Aorta (tissue), 5 donors: ENCODE measurements at places on chromosomes 6 and 20. TPM values are rescaled to one million over a fixed set of nuclear protein-coding genes. Genes with fewer than 3 reads are reported as not detected.
A peak's percentile ranks its signal among the peaks of the same experiment; 100 is the strongest.

DNA sequence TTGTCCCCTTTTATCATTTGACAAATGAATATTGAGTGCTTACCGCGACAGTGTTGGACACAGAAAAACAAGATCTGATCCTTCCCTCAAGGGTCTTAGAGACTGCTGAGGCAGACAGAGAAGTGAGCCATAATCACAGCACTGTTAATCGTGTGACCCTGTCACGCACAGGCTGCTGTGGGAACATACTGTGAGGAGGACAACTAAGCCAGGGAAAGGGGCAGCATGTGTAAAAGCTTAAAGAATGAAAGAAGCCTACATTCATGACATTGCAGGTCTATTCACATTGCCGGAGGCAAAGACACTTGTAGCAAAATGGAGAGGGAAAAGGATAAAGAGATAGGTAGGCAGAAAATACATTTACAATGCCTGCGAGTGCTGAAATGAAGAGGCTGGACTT lies 32.7 kb downstream of the TRDN start:
- no peaks in the 10 kb centered on the region for H3K4me1 ChIP-seq
- H3K4me3 ChIP-seq, result no peak overlapping the region
- H3K36me3 ChIP-seq, result no peaks in the 10 kb centered on the region

DNA sequence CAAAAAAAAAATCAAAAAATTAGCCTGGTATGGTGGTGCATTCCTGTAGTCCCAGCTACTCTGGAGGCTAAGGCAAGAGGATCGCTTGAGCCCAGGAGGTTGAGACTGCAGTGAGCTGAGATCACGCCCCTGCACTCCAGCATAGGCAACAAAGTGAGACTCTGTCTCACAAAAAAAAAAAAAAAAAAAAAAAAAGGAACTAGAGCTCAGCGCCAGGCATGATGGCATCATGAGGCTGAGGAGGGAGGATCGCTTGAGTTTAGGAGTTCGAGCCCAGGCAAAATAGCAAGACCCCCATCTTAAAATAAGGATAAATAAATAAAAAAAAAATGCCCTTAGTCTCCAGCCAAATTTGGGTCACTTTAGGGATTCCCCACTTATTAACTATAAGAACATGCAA lies 40.4 kb upstream of the PIM1 start:
- no peak overlapping the region for H3K4me3 ChIP-seq
- no peaks in the 10 kb centered on the region for H3K4me1 ChIP-seq
- no peak overlapping the region for H3K27ac ChIP-seq

TRAPPC3L gene
- 0.55 TPM for total RNA-seq

DNA sequence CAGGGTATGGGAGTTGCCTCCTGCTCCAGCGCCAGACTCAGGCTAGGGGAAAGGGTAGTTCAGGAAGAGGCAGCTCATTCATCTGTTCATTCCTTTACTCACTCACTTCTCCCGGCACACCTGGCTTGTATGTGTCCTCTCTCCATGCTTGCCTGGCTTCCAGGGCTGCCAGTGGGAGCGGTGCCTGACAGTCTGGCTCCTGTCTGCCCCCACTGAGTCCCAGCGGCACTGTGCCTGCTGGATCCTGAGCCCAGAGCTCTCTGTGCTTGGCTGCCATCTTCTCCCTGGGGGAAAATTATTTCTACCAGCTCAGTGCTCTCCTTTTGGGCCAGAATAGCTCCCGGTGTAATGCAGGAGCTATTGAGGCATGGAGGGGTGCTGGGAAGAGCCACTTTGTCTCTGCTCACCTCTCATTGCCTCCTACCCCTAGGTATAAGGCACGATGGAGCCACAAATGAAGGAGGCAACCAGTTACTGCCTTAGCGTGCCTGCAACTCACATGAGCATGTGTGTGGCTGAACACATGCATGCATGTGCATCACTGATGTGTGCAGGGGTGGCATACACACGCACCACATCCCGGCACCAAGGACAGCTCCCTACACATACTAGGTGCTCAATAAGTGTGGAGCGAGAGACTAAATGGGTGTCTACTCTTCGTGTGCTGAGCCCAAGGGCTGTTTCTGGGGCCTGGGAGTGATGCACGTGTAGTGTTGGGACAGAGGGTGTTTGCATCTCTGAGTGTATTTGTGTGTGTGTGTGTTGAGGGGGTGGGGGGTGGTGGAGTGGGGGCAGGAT lies 46.6 kb downstream of the CDH22 start:
- H3K27me3 ChIP-seq, result no peaks in the 10 kb centered on the region
- H3K27ac ChIP-seq, result no peak overlapping the region
- no peaks in the 10 kb centered on the region for H3K36me3 ChIP-seq
- DNase-seq, result no peak
- H3K4me3 ChIP-seq, result no peak overlapping the region

DNA sequence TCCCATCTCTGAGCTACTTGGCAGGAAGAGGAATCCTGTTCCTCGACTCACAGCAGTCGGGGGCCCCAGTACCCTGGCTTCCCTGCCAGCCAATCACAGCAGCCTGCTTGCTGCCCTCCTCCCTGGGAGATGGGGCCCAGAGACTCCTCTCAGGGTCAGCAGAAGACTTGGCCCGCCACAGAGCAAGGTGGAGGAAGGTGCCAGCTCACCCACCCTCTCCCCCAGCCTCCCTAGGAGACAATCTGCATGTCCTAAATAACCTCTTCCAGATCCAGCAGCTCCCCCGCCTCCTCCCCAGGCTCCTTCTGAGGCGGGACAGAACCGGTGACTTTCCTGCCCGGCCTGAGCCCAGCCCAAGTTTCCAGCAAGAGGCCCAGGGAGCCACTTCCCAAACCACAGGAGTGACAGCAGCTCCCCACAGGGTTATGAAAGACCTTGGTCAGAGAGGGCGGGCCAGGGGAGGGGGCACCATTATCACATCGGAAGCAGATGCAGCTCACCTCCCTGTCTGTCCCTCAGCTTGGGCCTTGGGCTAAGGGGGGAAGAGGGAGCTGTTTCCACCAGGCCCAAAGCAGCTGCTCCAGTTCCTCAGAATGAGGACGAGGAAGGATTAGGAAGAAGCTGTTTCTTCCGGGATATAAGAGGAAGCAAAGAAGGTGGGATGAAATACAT lies 2.3 kb downstream of the CCND3 start:
- H3K27me3 ChIP-seq, result no peaks in the 10 kb centered on the region
- H3K27ac ChIP-seq, result no peak overlapping the region
- DNase-seq, result peak; percentile 79
- no peaks in the 10 kb centered on the region for H3K36me3 ChIP-seq
- no peak overlapping the region for H3K4me3 ChIP-seq
- H3K4me1 ChIP-seq, result no peaks in the 10 kb centered on the region

VGLL2 gene
- total RNA-seq, result not detected

ADAM33 gene
- total RNA-seq, result 96.8 TPM

MCM8 gene
- 4.7 TPM for total RNA-seq
